ENCODE measurements at places on chromosomes 5 and 9. TPM values are rescaled to one million over a fixed set of nuclear protein-coding genes. Genes with fewer than 3 reads are reported as not detected.

DNA sequence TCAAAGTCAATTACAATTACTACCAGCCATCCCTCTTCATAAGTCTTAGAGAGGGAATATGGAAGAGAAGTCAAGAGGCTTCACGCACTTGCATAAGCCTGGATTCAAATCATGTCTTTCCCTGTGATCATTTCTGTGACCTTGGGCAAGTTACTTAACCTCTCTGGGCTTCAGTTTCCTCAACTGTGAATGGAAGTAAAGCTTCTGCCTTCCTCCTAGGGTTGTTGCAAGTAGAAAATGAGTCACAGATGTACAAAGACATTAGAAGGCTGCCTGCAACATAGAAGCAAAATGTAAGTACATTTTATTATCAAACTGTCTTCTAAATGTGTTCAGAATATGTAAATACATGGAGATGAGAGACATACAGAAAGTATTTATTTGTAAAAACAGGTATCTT is 42.3 kb upstream of the SEMA6A start:
- no peak overlapping the region for H3K27ac ChIP-seq
- H3K27me3 ChIP-seq: no peaks in the 10 kb centered on the region
- H3K36me3 ChIP-seq: no peaks in the 10 kb centered on the region
- H3K4me3 ChIP-seq: no peak overlapping the region

- DNase-seq: peak; percentile 60
- peaks cover 10% of the 10 kb centered on the region for H3K36me3 ChIP-seq
- H3K27me3 ChIP-seq: no peaks in the 10 kb centered on the region
Measured at GRCh38 chr5:55694152-55694830, 17.8 kb downstream of the SLC38A9 start.

ZNF462 gene
- total RNA-seq: 27.4 TPM

- H3K4me3 ChIP-seq: no peak overlapping the region
- no peak overlapping the region for H3K27ac ChIP-seq
- no peaks in the 10 kb centered on the region for H3K36me3 ChIP-seq
- no peaks in the 10 kb centered on the region for H3K4me1 ChIP-seq
- no peaks in the 10 kb centered on the region for H3K27me3 ChIP-seq
Measured at GRCh38 chr9:117044241-117044640, 357.1 kb downstream of the TRIM32 start.

DNA sequence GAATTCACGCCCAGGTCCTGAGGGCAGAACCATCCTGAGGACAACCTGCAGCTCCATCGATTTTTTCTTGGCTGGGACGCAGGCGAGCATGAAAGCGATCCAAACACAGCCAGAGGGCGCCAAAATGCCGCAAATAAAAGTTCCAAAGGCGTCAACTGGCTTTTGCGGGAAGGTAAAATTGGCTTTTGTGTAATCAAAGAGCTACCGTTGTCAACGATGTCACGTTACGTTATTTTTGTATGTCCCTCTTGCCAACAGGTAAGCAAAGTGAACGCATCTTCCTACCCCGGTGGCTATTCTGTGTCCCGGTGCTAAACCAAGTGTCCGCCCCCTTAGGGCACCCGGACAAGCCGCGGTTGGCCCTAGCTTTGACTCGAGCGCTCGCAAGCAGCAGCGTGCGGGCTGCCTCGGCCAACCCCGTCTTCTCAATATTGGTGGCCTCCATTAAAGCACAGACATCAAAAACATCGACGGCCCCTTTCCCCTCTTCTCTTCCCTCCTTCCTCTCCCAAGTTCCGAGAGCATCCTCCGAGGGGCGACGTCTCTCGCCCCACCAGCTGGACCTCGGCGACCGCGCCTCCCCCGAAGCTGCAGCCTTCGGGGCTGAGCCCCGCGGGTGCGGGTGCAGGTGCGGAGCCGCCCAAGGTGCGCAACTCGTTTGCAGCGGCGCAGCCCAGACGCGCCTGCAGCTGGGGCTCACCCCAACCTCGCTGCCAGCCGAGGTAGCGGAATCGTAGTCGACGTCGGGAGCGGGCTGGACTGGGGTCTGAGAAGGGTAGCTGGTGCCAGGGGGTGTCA is 1.1 kb upstream of the BASP1 start:
- no peak overlapping the region for H3K27ac ChIP-seq
- no peaks in the 10 kb centered on the region for H3K36me3 ChIP-seq
- H3K4me1 ChIP-seq: no peaks in the 10 kb centered on the region
- H3K27me3 ChIP-seq: no peaks in the 10 kb centered on the region
- DNase-seq: no peak
- H3K4me3 ChIP-seq: no peak overlapping the region

- H3K27ac ChIP-seq: no peak overlapping the region
- peaks cover 12% of the 10 kb centered on the region for H3K36me3 ChIP-seq
- no peaks in the 10 kb centered on the region for H3K4me1 ChIP-seq
Measured at GRCh38 chr9:79629721-79630120, 58.0 kb downstream of the TLE4 start.

DDX4 gene
- not detected for total RNA-seq

- peak overlapping the region; percentile 83 for H3K27ac ChIP-seq
- H3K36me3 ChIP-seq: peaks cover 45% of the 10 kb centered on the region
- no peak for DNase-seq
- H3K4me3 ChIP-seq: no peak overlapping the region
Measured at GRCh38 chr9:100120286-100120685, 21.2 kb downstream of the INVS start.

GRCh38 chr5:129716651-129717050 is 31.2 kb upstream of the MINAR2 start:
- H3K36me3 ChIP-seq: no peaks in the 10 kb centered on the region
- H3K4me1 ChIP-seq: no peaks in the 10 kb centered on the region
- no peak for DNase-seq
- no peak overlapping the region for H3K27ac ChIP-seq
- H3K27me3 ChIP-seq: no peaks in the 10 kb centered on the region
- no peak overlapping the region for H3K4me3 ChIP-seq

GRCh38 chr5:172548311-172548731 is 92.7 kb upstream of the NEURL1B start:
- H3K36me3 ChIP-seq: no peaks in the 10 kb centered on the region
- DNase-seq: no peak
- H3K4me1 ChIP-seq: peaks cover 35% of the 10 kb centered on the region
- no peak overlapping the region for H3K27ac ChIP-seq

IRF1 gene
- 14.1 TPM for total RNA-seq

SPATA31C1 gene
- 0.10 TPM for total RNA-seq

DNA sequence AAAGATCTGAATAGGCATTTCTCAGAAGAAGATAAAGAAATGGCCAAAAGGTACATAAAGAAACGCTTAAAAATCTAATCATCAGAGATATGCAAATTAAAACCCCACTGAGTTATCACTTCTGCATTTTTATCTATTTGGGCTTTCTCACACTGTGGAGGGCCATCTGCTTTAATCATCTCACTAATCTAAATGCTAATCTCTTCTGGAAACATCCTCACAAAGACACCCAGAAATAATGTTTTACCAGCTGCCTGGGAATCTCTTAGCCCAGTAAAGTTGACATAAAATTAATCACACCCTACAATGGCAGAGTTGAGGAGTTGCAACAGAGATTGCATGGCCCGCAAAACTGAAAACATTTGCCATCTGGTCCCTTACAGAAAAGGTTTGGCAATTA is 407.9 kb upstream of the CYLC2 start:
- H3K4me3 ChIP-seq: no peak overlapping the region
- H3K36me3 ChIP-seq: no peaks in the 10 kb centered on the region
- DNase-seq: no peak
- H3K27ac ChIP-seq: no peak overlapping the region
- H3K27me3 ChIP-seq: no peaks in the 10 kb centered on the region
- H3K4me1 ChIP-seq: peaks cover 3% of the 10 kb centered on the region

CATSPER3 gene
- not detected for total RNA-seq

DNA sequence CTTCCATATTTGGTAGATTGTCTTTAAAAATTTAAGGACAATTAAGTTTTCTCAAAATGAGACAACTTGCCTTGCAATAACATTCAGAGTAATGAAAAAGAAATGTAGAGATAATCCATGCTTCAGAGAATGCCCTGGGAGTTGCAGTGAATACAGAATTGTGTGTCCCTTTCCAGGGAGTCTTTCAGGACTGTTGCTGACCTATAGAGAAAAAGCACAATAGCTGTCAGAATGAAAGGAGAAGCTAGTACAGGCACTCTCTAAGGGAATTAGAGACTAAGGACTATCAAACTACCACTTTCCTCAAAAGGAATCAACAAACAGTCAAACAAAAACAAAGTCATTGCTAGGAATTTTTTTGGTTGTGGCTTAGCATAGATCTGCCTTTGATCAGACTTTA is 93.0 kb downstream of the CCDC192 start:
- DNase-seq: no peak
- no peak overlapping the region for H3K27ac ChIP-seq
- no peaks in the 10 kb centered on the region for H3K36me3 ChIP-seq
- no peak overlapping the region for H3K4me3 ChIP-seq
- H3K27me3 ChIP-seq: no peaks in the 10 kb centered on the region

GRCh38 chr5:151742870-151743294 is 15.5 kb downstream of the ATOX1 start:
- no peak overlapping the region for H3K27ac ChIP-seq
- DNase-seq: peak; percentile 73
- H3K36me3 ChIP-seq: no peaks in the 10 kb centered on the region
- H3K4me1 ChIP-seq: peaks cover 15% of the 10 kb centered on the region
- H3K4me3 ChIP-seq: no peak overlapping the region
- no peaks in the 10 kb centered on the region for H3K27me3 ChIP-seq

DNA sequence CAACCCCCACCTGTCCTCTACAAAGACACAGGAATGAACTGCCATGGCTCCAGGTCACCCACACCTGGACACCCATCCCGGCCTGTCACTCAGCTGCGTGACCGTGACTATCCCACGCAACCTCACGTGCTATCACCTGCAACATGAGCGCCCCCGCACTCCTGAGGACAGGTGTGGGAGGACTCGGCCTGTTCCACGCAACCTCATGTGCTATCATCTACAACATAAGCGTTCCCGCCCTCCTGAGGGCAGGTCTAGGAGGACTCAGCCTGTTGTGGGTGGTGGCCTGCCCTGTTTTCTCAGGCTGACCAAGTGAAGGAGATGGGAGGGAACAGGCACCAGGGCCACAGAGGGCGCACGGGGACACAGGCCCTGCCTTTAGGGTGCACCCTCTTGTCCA is 4.1 kb downstream of the QSOX2 start:
- no peak for DNase-seq
- H3K4me1 ChIP-seq: peaks cover 22% of the 10 kb centered on the region
- peaks cover 6% of the 10 kb centered on the region for H3K36me3 ChIP-seq

GRCh38 chr5:41656597-41656996 is 146.2 kb upstream of the PLCXD3 start:
- H3K36me3 ChIP-seq: no peaks in the 10 kb centered on the region
- no peak overlapping the region for H3K4me3 ChIP-seq
- H3K27ac ChIP-seq: no peak overlapping the region
- no peak for DNase-seq

IFNB1 gene
- total RNA-seq: not detected

- H3K36me3 ChIP-seq: no peaks in the 10 kb centered on the region
- H3K4me1 ChIP-seq: no peaks in the 10 kb centered on the region
- no peak overlapping the region for H3K4me3 ChIP-seq
- DNase-seq: no peak
- peaks cover 37% of the 10 kb centered on the region for H3K27me3 ChIP-seq
Measured at GRCh38 chr9:98284754-98285153, 29.3 kb upstream of the TBC1D2 start.

DNA sequence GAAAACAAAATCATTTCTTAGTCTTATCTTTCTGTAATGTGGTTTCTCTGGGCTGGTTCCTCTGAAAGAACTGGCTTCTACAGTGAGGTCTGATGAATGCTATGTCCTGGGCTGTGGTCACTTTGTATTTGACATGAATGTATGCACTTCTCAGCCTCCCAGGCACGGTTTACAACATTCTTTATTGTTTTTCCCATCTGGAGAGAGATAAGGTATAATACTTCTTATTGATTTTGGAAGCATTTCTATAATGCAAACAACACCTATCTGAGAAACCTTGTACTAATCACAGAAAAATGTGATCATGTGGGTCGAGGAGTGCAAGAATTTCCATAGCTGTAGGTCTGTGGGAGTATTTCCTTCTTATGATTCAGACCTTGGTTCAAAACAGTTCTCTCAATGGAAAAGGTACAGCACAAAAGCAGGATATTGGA is 46.9 kb downstream of the ACTBL2 start:
- no peak for DNase-seq
- no peak overlapping the region for H3K27ac ChIP-seq
- H3K4me1 ChIP-seq: no peaks in the 10 kb centered on the region
- H3K27me3 ChIP-seq: peaks cover 5% of the 10 kb centered on the region

DNA sequence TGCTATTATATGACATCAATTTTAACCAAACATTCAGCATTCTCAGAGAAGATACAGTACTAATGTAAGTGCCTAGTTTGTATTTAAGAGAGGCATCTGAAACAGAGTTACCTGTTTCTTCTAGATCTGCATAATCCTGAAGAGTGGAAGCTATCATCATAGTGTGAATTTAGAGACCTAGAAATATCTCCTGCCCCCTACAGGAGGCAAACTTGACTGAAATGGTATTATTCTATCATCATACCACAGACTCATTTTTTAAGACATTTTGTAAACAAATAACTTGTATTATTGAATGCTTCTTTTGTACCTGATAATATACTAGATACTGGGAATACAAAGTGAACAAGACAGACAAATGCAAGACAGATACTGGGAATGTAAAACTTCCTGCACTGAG is 216.8 kb upstream of the RPS23 start:
- H3K36me3 ChIP-seq: no peaks in the 10 kb centered on the region
- H3K27me3 ChIP-seq: no peaks in the 10 kb centered on the region
- no peak overlapping the region for H3K27ac ChIP-seq
- no peak overlapping the region for H3K4me3 ChIP-seq

DNA sequence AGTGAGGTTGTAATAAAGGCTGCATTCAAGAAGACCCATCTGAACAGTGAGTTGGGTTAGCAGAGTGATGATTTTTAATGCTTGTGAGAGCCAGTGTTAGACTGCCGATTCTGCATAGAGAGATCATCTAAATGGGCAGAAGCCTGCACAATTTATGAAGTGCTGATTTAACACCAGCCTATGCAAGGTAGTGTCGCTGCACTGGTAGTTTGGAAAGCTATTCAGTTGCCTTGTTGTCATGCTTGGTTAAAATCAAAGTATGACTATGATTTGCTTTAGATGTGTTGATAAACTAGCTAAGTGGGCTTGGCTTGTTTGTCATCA is 379 bp upstream of the LRRTM2 start:
- peak overlapping the region; percentile 36 for H3K27ac ChIP-seq
- no peak overlapping the region for H3K4me3 ChIP-seq
- 0 out of 2 replicates have a peak, but pooled peaks cover 7% of the 10 kb centered on the region for H3K4me1 ChIP-seq
- DNase-seq: no peak
- H3K36me3 ChIP-seq: no peaks in the 10 kb centered on the region

- H3K36me3 ChIP-seq: no peaks in the 10 kb centered on the region
- H3K27ac ChIP-seq: no peak overlapping the region
- 0 out of 2 replicates have a peak, but pooled peaks cover 3% of the 10 kb centered on the region for H3K27me3 ChIP-seq
- H3K4me3 ChIP-seq: no peak overlapping the region
Measured at GRCh38 chr5:67549947-67550346, 353.3 kb upstream of the CD180 start.

DNM1 gene
- total RNA-seq: 1.7 TPM

DNA sequence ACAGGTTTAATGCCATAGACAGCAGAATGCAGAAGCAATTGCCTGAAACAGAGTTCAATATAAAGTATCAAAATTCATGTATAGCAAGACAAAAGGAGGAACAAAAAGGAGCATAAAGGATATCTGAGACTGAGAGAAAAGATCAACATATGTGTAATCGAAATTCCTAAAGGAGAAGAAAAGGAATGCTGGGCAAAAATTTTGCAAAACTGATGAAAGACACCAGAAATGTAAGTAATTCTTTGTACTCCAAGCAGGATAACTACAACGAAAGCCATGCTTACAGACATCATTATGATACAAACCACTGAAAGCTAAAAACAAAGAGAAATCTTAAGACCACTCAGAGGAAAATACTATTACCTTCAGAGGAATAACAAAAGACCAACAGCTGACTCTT is 72.8 kb upstream of the MTAP start:
- no peaks in the 10 kb centered on the region for H3K4me1 ChIP-seq
- H3K27ac ChIP-seq: no peak overlapping the region
- no peak for DNase-seq
- H3K27me3 ChIP-seq: no peaks in the 10 kb centered on the region
- H3K4me3 ChIP-seq: no peak overlapping the region

Measured in SJCRH30 (cell line).